ENCODE measurements at places on chromosomes 2 and 18. TPM values are rescaled to one million over a fixed set of nuclear protein-coding genes. Genes with fewer than 3 reads are reported as not detected.

SLC5A7 gene
- polyA plus RNA-seq = not detected

UBXN4 gene
- polyA plus RNA-seq = 51.8 TPM

INO80C gene
- 43.7 TPM for polyA plus RNA-seq

ABCG5 gene
- polyA plus RNA-seq = not detected

IL36B gene
- polyA plus RNA-seq = 0.14 TPM

MYOM1 gene
- polyA plus RNA-seq = 0.01 TPM

ORC2 gene
- 6.3 TPM for polyA plus RNA-seq

AKAIN1 gene
- not detected for polyA plus RNA-seq

KCNIP3 gene
- 2.1 TPM for polyA plus RNA-seq

CPO gene
- 0.25 TPM for polyA plus RNA-seq

COL6A3 gene
- polyA plus RNA-seq = 0.01 TPM

ERFE gene
- polyA plus RNA-seq = 0.27 TPM

ACMSD gene
- polyA plus RNA-seq = not detected

NGEF gene
- polyA plus RNA-seq = 0.13 TPM

- no peak overlapping the region for H3K27ac ChIP-seq
- DNase-seq = no peak
- no peaks in the 10 kb centered on the region for H3K27me3 ChIP-seq
- no peak overlapping the region for H3K4me3 ChIP-seq
- no peaks in the 10 kb centered on the region for H3K36me3 ChIP-seq
Observed at GRCh38 chr2:151654891-151655290, 79.4 kb downstream of the NEB start.

GRCh38 chr2:218582076-218582475 lies 13.4 kb downstream of the CNOT9 start:
- DNase-seq = peak; percentile 26
- H3K36me3 ChIP-seq = peaks cover 21% of the 10 kb centered on the region
- H3K4me1 ChIP-seq = peaks cover 10% of the 10 kb centered on the region
- no peak overlapping the region for H3K4me3 ChIP-seq
- peak overlapping the region; percentile 24 for H3K27ac ChIP-seq

DNA sequence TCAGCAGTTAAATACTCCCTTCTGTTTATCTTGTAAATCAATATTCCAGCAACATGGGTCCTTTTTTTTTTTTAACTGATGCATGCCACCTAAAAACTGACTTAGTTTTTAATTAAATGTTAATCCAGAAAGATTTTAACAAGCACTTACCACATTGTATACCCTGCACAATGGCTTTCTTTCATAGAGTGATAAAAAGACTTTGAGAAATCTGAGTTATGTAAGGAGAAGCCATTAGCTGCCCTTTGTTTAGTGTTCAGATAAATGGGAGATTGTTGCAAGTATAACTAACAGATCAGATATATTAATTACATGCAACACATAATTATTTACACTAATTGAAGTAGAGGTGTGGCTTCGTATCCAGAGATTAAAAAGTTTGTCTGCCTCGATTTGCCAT lies 22.7 kb upstream of the NFATC1 start:
- H3K27me3 ChIP-seq = no peaks in the 10 kb centered on the region
- DNase-seq = no peak
- no peaks in the 10 kb centered on the region for H3K36me3 ChIP-seq
- H3K4me1 ChIP-seq = no peaks in the 10 kb centered on the region
- H3K27ac ChIP-seq = no peak overlapping the region

DNA sequence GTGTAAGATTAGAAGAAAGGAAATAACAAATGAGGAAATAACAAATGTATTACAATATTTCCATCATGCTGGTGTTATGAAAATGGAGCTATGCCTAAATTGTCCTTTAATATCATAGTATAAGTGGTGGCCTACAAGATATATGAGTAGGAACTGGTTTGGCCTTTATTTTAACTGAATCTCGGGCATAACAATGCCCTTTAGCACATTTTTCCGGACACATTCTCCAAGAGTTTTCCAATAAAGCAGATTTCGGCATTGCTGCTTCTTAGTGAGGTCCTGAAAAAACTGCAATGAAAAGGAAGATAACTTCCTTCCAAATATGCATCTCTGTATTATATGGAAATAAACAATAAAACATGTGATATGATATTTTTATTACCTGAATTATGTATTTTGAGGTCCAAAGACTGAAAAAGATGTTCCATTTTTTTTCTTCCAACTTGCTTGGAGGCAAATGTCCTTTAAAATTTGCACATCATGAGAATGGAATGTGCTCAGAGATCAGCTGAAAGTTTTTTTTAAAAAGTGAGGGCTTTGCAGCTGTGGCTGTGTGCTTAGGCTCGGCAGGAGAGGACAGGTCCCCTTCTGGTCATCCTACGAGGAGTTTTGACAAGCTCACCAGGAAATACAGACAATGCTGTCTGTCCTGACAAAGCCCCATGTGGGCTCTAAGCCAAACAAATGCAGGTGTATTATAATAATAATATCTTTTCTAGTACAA lies 132.3 kb upstream of the RND3 start:
- H3K36me3 ChIP-seq = no peaks in the 10 kb centered on the region
- H3K4me1 ChIP-seq = peaks cover 40% of the 10 kb centered on the region
- no peak for DNase-seq
- H3K27ac ChIP-seq = peak overlapping the region; percentile 88
- H3K4me3 ChIP-seq = no peak overlapping the region

- no peaks in the 10 kb centered on the region for H3K27me3 ChIP-seq
- no peak for DNase-seq
- no peak overlapping the region for H3K27ac ChIP-seq
- H3K4me3 ChIP-seq = no peak overlapping the region
- H3K36me3 ChIP-seq = no peaks in the 10 kb centered on the region
- no peaks in the 10 kb centered on the region for H3K4me1 ChIP-seq
Observed at GRCh38 chr18:60295674-60296073, 76.9 kb downstream of the MC4R start.

- H3K36me3 ChIP-seq = no peaks in the 10 kb centered on the region
- peaks cover 8% of the 10 kb centered on the region for H3K4me1 ChIP-seq
- no peak overlapping the region for H3K4me3 ChIP-seq
- H3K27me3 ChIP-seq = peaks cover 55% of the 10 kb centered on the region
- no peak for DNase-seq
- H3K27ac ChIP-seq = no peak overlapping the region
Observed at GRCh38 chr2:109217362-109218086, 88.5 kb downstream of the SH3RF3 start.

DNA sequence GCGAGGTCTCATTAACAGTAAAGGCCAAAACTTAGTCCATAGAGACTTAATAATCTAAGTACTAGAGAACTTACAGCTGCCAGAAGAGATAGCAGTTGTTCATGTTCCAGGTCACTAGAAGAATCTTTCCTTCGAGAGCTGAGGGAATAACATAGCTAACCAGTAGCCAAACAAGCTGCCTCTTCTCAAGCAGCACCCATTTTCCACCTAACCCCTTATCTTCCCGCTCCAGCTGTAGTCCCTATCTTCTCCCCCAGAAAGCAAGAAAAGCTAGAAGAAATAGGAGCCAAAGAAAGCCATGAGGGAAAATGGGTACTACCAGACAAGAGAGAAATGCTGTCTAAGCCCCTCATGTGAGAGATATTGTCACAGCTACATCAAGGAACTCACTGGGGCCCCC lies 24.0 kb downstream of the SULT1C4 start:
- H3K4me3 ChIP-seq = no peak overlapping the region
- H3K36me3 ChIP-seq = no peaks in the 10 kb centered on the region
- no peaks in the 10 kb centered on the region for H3K4me1 ChIP-seq
- DNase-seq = no peak
- no peak overlapping the region for H3K27ac ChIP-seq
- H3K27me3 ChIP-seq = no peaks in the 10 kb centered on the region

DNA sequence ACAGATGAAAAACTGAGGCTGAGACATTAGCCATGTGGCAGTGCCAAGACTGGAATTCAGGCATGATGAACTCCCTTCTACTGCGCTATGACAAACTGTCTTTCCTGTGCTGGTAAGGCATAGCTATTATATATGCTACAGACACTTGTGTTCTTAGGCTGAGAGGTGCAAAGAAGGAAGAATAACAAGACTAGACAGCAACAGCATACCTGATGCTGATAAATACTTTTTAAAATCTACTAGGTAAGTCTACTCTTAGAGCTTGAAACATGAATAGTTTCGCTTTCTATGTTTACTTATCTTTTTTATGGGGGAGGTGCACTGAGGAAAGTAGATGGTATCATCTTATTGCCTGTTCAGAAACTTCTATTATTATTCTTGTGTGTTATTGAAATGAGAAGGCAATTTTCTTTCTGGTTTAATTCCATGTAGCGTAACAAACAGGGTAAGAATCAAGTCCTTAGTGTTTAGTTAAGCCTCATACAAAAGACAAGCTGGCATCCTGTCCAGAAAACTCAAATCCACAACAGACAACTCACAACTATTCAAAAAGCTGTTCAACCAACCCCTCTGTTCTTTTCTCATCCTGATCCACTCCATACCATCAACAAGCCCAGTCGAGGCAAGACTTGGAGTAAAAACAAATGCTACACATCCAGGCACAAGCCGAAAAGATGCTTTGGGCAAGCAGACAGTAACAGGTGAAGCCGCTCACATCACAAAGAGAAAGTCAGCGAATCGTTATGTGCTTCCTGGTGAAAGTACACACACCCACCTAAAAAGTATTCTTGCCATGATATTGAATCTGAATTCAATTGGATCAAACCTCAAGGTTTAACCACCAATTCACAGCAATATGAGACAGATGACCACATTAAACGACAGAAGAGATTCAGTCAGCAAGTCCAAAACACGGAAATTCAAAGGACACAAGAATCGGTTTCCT lies 1.5 kb downstream of the TTC32 start:
- peaks cover 23% of the 10 kb centered on the region for H3K4me1 ChIP-seq
- DNase-seq = no peak
- H3K27ac ChIP-seq = peak overlapping the region; percentile 99
- peak overlapping the region; percentile 78 for H3K4me3 ChIP-seq

GRCh38 chr18:5376986-5377385 lies 81.5 kb upstream of the ZBTB14 start:
- H3K27ac ChIP-seq = no peak overlapping the region
- no peaks in the 10 kb centered on the region for H3K36me3 ChIP-seq
- no peak for DNase-seq

- H3K27ac ChIP-seq = no peak overlapping the region
- peak; percentile 7 for DNase-seq
- peaks cover 11% of the 10 kb centered on the region for H3K4me1 ChIP-seq
- no peak overlapping the region for H3K4me3 ChIP-seq
- no peaks in the 10 kb centered on the region for H3K36me3 ChIP-seq
Observed at GRCh38 chr2:233430081-233430480, 75.8 kb downstream of the DGKD start.
